Testis (tissue), 5 donors: ENCODE measurements at places on chromosomes 11 and 22.
A peak's percentile ranks its signal among the peaks of the same experiment; 100 is the strongest.

DNA sequence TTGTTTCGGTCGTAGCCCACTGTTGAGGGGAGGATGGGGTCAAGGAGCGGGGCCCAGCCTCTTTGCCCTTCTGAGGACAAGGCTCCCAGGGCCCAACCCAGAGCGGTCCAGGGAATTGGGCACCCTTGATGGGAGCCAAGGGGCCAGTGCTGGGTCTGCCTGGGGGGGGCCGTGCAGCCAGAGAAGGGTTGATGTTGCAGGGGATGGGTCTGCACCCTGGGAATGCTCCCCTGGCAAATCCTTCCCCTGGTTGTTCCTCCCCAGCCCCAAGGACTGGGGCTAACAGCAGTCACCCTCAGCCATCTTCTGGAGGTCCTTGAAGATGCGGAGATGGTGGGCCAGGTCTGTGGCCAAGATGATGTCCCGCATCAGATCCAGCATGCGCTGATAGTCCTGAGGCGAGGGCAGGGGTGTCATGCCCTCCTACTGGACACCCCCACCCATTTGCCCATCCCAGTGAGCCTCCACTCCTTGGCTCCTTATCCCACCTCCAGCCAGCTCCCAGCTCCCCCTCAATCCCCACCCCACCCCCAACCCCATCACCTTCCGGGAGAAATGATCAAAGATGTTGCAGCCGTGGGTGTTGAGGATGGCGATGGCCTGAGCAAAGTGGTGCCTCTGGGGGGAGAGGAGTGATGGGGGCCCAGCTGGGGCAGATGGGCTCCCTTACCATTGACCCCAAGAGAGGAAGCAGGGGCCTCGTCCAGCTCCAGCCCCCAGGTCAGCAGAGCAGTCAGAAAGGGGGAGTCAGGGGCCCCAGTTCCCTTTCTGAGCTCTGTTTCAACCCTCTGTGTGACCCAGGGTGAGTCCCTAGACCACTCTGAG is 95.0 kb downstream of the PDE2A start:
- DNase-seq, result no peak

DNA sequence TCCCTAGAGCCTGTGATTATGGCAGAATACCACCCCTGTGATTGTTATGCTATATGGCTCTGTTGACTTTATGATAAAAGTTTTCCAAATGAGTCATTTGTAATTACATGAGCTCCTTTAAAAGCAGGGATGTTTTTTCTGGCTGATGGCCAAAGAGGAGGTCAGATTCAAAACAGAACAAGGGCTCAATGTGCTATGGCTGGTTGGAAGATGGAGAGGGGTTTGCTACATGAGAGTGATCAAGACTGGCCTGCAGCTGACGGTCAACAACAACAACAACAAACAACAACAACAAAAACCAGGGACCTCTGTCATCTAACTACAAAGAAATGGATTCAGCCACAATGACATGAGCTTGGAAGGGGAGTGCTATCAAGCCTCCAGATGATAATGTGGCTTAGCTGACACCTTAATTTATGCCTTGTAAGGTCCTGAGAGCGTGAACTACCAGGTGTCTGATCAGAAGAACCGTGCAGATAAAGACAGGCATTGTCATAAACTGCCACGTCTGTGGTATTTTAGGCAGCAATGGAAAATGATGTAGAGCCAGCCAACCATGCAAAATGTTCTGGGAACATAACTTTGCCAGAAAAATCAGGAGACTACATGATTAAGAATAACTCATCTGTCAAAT is 47.2 kb downstream of the PIWIL3 start:
- DNase-seq, result peak; percentile 26

DNA sequence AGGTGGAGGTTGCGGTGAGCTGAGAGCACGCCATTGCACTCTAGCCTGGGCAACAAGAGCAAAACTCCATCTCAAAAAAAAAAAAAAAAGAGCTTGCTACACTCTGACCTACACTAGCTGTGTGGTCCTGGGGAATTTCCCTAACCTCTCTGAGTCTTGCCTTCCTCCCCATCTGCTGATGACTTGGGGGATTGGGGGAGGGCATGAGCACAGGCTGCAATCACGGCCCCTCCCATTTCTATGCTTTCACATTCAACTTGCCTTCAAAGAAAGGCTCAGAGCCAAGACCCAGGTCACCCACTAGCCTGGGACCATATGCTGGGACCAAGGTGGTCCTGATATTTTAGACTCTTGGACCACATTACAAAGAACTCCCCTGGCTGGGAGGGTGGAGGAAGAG is 39.8 kb upstream of the TEF start:
- DNase-seq, result no peak

DNA sequence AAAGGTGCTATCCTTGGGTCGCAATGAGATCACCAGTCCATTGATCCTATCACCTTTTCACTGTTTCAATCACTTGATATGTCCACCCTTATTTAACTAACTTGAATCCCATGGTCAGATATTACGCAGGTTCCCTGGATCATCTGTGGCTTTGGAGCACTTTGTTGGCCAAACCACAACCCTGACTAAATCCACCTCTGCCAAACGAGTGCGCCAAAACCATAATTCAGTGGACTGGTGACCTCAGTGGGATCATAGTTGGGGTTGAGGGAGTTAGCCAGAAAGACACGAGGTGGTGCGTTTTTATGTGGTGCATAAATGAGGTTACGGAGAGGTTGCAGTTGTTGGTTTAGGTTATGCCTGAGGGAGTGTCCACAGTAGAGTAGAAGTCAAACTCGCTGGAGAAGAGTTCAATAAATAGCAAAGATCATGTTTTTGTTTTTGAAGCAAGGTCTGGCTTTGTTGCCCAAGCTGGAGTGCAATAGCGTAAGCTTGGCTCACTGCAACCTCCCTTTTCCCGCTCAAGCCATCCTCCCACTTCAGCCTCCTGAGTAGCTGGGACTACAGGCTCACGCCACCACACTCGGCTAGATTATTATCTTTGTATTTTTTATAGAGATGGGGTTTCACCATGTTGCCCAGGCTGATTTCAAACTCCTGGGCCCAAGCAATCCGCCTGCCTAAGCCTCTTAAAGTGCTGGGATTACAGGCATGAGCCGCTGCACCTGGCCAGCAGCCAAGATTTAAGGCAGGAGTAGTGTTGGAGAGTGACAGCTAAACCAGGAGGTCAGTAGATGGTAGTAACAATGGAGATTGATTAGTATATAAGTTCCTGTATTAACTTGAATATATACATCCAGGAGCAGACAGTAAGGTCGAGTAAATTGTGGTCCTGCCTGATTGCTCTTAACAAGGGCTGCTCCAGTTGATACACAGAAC is 4.5 kb downstream of the FOXR1 start:
- DNase-seq, result no peak

DNA sequence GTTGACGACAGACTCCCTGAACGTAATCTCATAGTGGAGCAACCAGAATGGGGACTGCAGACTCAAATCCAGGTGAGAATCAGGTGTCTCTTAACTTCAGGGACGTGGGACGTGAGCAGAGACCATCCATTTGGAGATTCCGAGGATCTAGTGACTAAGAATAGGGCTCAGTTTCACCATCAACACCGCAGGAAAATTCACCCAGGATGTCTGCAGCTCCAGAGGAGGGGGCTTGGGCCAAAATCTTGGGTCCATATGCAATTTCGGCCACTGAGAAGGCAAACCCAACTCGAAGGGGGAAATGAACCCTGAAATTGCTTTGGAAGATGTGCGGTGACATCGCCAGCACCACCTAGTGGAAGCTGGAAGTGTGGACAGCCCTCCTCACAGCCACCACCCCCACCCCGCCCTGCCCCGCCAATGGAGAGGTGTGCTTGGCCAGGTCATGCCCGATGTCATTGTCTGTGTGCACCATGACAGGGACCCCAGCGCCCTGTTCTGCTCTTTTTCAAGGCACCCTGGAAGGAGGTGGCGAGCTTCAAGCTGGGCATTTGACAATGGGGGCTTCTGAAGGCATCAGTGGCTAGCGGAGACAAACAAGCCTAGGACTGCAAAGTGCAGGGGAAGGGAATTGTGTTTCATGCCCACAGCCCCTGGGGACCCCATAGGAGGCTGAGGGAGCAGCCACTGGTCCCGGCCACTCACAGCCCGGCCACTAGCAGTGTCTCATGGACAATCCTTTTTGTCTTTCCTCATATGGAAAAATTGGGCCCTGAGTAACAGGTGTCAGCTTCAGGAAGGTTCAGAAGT is 24.8 kb downstream of the APOL1 start:
- DNase-seq, result peak; percentile 67

- DNase-seq, result no peak
Observed at GRCh38 chr22:44245867-44246266, 65.1 kb downstream of the PARVG start.

DNA sequence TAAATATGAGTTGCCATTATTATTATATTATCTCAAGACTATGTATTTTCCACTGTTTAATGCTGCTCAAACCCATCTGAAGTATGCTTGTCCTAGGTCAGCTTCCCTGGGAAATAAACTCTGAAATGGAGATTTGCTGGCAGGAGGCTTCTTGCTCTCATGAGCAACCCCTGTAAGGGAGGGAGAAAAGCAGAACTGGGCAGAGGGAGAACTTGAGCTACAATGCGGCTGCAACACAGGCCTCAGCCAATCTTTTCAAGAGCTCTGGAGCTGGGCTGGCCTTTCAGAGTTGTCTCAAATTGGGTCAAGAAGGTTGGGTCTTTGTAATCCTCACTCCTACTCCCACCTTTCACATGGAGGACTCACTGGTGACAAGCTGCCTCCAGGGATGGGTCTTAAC is 412.6 kb downstream of the TENM4 start:
- DNase-seq, result no peak

- DNase-seq, result peak; percentile 88
Observed at GRCh38 chr11:129814244-129815014, 1.2 kb upstream of the TMEM45B start.

DNA sequence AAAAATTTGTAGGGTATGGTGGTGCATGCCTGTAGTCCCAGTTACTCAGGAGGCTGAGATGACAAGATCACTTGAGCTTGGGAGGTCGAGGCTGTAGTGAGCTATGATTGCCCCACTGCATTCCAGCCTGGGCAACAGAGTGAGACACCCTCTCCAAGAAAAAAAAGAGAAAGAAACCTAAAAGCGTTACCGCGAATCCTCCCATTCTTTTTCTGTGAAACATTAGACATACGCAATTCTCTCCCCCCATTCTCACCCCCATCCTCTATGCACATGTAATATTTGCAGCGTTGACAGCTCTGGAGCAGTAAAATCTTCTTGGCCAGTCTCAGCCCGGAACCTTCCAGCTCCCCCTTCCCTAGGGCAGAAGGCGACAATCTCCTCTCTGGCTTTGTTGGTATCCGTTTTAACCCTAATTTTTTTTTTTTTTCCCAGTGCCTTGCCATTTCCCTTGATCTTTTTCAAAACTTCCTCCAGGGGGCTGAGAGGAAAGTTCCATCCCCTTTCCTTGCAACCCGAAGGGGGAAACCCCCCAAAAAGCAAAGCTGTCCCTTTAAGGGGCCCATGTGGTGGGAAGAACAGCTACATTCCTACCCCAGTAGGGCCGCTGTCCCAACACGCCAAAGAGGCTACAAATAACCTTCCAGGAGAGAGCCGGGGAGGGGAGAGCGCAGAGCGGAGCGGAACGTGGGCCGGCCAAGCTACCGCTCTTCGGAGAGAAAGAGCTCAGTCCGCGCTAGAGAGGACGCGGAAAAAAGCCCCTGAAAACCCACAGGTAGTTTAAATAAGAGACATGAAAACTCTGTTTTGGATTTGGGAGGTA is 1.9 kb downstream of the LRP4 start:
- peak; percentile 65 for DNase-seq

- no peak for DNase-seq
Observed at GRCh38 chr11:35313066-35313759, 106.1 kb downstream of the SLC1A2 start.

- no peak for DNase-seq
Observed at GRCh38 chr11:71305451-71306125, 53.2 kb upstream of the SHANK2 start.

DNA sequence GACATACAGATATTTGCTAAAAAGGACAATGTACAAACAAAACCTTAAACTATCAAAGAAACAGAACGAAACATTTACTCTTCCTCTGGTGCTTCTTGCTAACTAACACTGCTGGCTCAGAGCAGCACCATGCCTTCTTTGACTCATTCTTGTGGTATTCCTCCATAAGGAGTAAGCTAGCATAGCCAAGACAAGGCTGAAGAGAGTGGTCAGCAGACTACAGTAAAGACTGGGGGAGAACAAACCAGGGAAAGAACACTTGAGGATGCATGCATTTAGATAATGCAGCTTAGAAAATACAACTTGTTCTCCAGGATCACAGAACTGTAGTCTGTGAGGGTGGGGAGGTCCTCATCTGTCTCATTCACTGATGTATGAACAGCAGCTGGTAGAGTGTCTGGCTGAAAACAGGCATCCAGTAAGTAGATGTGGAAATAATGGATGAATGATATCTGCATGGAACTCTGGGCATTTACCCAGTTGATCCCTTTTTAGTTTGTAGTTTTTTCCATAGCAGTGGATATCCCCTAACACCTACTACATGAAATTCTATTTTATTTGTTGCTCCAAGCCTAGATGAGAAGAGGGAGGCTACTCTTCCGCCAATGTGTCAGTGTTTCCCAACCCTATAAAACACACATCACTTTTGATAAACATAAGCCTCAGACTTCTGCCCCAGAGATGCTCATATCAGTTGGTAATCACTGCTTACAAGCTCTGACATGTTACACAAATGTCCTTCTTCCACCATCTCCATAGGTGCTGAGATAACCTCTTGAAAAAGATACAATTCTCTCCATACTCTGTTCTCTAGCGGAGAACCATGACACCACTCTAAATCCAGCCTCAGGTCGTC is 7.3 kb downstream of the SNX19 start:
- DNase-seq, result no peak

- no peak for DNase-seq
Observed at GRCh38 chr11:47899801-47900200, 51.7 kb upstream of the NUP160 start.

- DNase-seq, result peak; percentile 57
Observed at GRCh38 chr11:64019106-64020037, 16.4 kb upstream of the FLRT1 start.

DNA sequence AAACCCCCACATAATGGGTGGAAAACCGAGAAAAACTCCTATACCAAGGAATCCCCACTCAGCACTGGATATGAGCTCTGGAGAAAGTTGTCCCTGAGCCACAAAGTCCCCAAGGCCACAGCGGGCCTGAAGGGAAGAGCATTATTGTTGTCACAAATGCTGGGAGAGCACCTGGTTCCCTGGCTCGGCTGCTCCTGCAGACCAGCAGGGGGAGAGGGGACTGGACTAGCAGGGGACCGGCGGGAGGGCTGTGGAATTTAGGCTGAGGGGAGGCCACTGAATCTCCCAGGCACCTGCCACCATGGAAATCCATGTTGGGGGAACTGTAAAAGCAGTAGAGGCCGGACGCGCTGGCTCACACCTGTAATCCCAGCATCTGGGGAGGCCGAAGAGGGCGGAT is 7.0 kb downstream of the PC start:
- no peak for DNase-seq

GRCh38 chr11:59766542-59767224 is 11.5 kb downstream of the STX3 start:
- no peak for DNase-seq

GRCh38 chr22:41445129-41446056 is 1.2 kb downstream of the TOB2 start:
- DNase-seq, result peak; percentile 32

- no peak for DNase-seq
Observed at GRCh38 chr11:34632105-34632791, 11.4 kb downstream of the EHF start.

DNA sequence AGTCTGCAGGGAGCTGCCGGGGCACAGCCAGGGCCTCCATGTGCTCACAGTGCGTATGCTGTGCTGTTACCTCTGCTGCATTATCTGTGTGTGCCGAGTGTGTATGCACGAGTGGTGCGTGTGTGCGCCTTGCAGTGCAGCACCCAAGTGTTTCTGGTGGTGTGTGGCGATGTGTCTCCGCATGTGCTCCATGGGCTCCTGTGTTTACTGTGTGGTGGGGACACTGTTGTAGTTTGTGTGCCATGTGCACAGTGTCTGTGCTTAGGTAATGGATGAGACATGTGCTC is 31.4 kb downstream of the KCNC1 start:
- DNase-seq, result no peak
